ENCODE measurements at places on chromosomes 12 and 14.

DNA sequence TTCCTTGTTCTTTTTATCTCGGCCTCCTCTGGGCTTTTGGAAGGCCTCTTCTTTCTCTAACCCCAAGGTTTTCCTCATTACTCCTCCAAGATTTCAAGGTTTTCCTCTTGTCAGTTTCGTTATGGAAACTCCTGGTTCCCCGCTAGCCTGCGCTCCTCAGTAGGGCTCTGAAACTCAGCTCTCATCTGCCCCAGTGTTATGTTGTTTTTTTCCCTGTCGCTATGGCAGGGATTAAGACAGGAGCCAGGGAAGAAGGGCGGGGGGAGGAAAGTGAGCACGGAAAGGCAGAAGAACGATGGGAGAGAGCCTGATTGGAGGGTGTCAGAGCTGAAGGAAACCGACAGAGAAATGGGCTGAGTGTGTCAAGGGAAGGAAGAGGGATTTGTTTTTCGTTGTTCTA, 26.5 kb upstream of the JDP2 start:
- DNase-seq = no peak

DNA sequence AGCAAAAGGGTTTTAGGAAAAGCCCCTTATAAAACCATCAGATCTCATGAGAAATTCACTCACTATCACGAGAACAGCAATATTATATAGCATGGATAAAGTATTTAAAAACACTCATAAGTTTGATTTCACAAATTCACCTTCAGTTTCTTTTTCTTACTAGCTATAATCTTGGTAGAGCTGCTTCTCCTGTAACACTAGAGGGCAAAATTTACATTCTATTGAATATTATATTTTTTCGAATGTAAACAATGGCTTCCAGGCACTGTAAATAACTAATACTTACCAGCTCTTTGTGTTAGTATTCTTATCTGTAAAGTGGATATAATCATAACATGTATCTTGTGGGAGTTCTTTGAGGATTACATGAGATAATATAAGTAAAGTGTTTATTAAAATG, 259.6 kb downstream of the CCER1 start:
- peak; percentile 19 for DNase-seq

DNA sequence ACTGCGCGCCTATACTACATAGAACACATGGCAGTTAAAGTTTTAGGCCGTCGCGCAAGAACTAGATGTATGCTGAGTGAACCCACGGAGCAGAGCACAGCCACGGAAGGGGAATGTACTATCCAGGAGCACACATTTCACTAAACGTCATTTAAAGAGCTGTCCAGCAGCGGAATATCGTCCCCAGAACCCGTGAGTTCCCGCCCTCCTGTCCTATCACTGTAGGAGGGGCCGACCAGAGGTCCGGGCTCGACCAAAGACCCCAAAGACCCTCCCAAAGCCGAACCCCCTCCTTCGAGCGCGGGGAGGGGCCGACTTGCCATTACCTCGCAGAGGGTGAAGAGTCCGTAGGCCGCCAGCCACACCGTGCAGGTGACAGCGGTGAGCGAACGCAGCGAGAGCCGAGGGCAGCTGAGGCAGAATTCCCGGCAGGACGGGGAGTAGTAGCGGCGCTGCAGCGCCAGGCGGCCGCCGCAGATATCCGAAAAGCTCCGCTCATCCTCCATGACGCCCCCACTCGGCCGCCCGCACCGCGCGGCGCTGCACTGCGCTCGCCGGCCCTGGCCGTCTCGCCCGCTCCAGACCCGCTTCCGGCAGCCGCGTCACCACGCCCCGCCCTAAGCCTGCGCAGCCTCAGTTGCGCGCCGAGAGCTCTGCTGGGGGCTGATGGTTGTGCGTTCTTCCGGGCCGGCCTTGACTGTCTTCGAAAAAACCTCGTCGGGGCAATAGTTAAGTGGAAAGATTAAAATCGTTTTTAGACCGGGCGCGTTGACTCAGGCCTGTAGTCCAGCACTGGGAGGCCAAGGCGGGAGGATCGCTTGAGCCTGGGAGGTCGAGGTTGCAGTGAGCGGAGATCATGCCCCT, at the start of gene PIGH:
PIGH (minus strand) TSS at position 571 of the 864 bp plus-strand sequence; CDS start at position 506, 65 bp downstream.
- peak; percentile 76 for DNase-seq

- DNase-seq = no peak
These were observed 15.7 kb upstream of the DLK1 start for GRCh38 chr14:100710826-100711462.

DNA sequence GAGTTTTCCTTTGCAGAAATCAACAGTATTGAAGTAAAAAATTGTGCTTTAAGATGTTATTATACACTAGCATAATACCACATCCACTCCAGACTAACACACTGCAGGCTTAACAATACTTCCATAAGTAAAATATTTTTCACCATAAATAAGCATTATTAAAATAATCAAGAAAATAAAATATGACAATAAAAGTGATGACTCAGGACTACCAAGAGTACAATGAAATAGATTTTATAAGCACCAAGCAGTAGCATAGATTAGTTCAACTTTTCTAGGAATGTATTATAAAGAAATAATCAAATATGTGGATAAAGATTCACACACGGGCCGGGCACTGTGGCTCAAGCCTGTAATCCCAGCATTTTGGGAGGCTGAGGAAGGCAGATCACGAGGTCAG, 40.4 kb upstream of the MTHFD1 start:
- DNase-seq = no peak

DNA sequence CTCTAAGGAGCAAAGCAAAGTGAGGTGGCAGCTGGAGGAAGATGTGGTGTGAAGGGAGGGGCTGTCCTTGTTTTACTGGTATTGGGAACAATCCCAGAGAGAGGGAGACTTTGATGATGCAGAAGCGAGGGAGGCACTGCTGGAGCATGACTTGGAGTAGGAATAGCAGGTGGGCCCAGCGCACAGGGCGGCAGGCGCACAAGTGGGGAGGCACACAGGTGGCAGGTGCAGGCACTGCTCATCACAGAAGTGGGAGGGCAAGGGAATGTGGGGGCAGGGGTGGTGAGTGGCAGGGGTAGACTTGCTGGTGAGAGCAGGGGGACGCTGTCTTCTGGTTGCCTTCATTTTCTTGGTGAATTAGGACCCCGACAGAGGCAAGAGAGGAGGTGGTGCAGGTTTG, 11.5 kb upstream of the IFI27 start:
- DNase-seq = no peak

GRCh38 chr14:73789989-73790581, 61.5 kb upstream of the PTGR2 start:
- DNase-seq = no peak

GRCh38 chr12:62008703-62009102, 251.5 kb upstream of the USP15 start:
- no peak for DNase-seq

GRCh38 chr12:80802652-80803400, 86.1 kb downstream of the MYF5 start:
- no peak for DNase-seq

GRCh38 chr12:76863005-76863670, 15.7 kb downstream of the CSRP2 start:
- DNase-seq = no peak

DNA sequence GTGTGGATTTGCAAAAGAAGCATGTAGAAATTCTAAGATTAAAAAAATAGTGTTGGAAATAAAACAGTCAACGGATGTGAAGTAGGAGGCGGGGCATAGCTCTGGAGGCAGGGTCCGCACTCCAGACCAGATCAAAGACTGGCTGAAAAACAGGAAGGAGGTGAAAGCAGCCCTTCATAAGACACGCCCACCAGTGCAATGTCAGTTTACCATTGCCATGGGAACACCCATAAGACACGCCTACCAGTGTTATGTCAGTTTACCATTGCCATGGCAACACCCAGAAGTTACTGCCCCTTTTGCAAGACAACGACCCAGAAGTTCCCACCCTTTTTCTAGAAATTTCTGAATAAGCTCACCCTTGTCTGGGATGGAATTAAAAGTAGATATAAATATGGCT, 87.1 kb downstream of the FZD10 start:
- DNase-seq = peak; percentile 8

- no peak for DNase-seq
These were observed 58.3 kb downstream of the PRIMA1 start for GRCh38 chr14:93729993-93730392.

- DNase-seq = no peak
These were observed 3.5 kb downstream of the KICS2 start for GRCh38 chr12:64218597-64218996.

DNA sequence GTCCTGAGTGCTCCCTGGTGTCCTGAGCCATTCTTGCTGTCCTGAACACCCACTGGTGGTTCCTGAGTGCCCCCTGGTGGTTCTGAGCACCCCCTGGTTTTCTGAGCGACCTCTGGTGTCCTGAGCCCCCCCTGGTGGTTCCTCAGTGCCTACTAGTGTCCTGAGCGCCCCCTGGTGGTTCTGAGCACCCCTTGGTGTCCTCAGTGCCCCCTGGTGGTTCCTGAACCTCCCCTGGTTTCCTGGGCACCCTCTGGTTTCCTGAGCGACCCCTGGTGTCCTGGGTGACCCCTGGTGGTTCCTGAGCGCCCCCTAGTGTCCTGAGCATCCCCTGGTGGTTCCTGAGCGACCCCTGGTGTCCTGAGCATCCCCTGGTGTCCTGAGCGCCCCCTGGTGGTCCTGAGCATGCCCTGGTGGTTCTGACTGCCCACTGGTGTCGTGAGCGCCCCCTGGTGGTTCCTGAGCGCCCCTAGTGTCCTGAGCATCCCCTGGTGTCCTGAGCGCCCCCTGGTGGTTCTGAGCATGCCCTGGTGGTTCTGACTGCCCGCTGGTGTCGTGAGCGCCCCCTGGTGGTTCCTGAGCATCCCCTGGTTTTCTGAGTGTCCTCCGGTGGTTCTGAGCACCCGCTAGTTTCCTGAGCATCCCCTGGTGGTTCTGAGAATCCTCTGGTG, 473.1 kb downstream of the TMEM121 start:
- DNase-seq = peak; percentile 29

- no peak for DNase-seq
These were observed 59.5 kb downstream of the CRADD start for GRCh38 chr12:93736640-93737178.

DNA sequence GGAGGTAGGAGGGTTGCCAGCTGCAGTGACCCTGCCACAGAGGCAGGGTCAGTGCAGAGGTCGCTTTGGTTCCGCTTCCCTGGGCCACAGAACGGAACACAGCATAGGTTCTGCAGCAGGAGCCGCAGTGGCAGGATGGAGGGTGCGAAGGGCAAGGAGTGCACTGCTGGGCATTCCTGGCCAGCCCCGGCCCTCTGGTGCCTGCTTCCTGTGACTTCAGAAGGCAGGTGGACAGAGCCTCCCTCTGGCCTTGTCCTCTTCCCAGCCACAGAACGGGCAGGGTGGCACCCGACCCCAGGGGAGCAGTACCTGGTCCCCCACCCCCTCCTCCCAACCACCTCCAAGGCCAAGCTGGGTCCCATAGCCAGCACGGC, 37.7 kb downstream of the SLC8B1 start:
- no peak for DNase-seq

GRCh38 chr12:130933269-130933995, 20.3 kb upstream of the ADGRD1 start:
- no peak for DNase-seq

GRCh38 chr14:40733206-40733605, 873.5 kb upstream of the LRFN5 start:
- no peak for DNase-seq

- no peak for DNase-seq
These were observed 572.8 kb upstream of the STXBP6 start for GRCh38 chr14:25622763-25623162.

GRCh38 chr14:61281948-61282275, 774 bp upstream of the TMEM30B start:
- DNase-seq = no peak

GRCh38 chr14:93905623-93906022, 21.5 kb upstream of the FAM181A start:
- no peak for DNase-seq

Measured in HT-29 (cell line).